Foreskin keratinocyte (primary cell): ENCODE measurements at places on chromosomes 12 and 14. TPM values are rescaled to one million over a fixed set of nuclear protein-coding genes. Genes with fewer than 3 reads are reported as not detected.

- no peak for DNase-seq
Measured at GRCh38 chr12:107310621-107311020, 217.3 kb upstream of the CRY1 start.

DNA sequence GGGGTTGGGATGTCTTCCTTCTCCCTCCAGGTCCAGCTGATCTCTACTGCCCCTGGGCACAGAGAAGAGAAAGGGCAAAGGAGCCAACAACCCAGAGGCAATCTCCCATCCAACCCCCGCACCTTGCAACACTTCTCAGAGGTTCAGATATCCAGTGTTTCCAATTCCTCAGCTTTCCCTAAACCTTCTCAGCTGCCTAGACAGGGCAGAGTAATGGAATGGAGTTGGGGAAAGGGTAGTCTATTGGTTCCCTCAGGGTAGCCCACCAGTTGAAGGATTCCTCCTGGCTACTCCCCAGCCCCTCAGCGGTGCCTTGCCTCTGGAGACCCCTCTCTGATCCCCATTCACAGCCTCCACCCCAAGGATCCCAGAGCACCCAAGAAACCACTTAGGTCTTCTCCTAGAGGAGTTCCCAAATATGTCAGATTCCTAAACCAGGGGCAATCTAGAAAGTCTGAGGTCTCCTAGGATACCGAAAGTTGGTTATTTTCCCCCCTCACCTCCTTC lies 537 bp downstream of the NFE2 start:
- no peak for DNase-seq

DNA sequence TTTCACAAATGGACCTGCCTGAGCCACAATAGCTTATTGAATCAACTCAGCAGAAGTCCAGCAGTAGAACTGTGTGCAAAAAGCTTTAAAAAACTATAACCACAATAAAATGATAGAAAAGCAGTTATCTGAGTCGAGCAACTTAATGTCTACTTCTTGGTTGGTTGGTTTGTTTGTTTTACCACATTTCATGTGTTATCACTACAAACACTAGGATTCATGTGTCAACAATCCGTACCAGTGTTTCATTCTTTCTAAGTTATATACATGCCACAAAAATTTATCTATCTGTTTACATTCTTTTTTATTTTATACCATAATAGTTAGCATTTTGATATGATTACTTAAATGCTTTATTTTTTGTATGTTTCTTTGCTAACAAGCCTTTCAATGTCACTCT lies 339.0 kb downstream of the KCNH5 start:
- DNase-seq, result no peak

GRCh38 chr12:57280211-57281062 lies 29.4 kb upstream of the STAC3 start:
- DNase-seq, result peak; percentile 85

DNA sequence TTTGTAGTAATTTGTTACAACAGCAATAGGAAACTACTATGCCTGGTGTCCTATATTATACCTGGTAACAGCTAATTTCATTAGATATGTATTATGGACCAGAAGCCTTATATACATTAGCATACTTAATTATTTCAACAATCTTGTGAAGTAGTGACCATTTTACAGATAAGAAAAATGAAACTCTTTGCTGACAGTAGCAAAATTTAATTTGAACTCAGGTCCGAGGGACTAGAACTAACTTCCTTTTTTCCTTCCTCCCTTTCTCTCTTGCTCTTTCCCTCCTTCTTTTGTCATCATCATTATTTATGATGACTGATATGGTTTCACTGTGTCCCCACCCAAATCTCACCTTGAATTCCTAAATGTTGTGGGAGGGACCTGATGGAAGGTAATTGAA lies 482.0 kb downstream of the SNAPC1 start:
- no peak for DNase-seq

DNA sequence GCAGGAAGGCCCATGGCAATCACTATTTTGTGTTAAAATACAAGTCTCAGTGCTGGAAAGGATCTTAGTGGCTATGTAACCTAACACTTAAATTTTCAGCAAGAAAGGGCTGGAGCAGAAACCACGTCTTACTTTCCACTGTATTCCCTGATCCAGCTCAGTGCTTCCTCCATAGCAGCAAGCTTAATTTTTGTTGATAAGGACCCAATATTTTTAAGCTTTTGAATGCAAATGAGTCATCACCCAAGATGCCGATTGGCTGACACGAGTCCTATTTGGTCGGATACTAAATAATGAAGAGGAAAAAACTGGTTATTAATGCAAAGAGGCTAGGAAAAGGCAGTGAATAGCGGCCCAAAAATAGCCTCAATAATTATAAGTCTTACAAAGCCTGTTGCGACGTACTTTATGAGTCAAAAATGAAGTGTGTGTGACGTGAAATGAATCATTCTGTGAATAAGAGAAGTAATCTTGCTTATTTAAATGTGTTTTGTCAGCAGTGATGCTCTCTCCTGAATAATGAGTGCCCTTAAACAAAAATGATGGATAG lies 46.9 kb upstream of the IGF1 start:
- DNase-seq, result no peak

GRCh38 chr12:111247083-111247783 lies 121.7 kb downstream of the PHETA1 start:
- DNase-seq, result no peak

CIROP gene
- total RNA-seq, result not detected in 2 replicates
